ENCODE measurements at places on chromosomes 7 and 10. TPM values are rescaled to one million over a fixed set of nuclear protein-coding genes. Genes with fewer than 3 reads are reported as not detected.
A peak's percentile ranks its signal among the peaks of the same experiment; 100 is the strongest.

- DNase-seq = no peak
Measured at GRCh38 chr10:48946891-48947500, 7.4 kb upstream of the LRRC18 start.

DNA sequence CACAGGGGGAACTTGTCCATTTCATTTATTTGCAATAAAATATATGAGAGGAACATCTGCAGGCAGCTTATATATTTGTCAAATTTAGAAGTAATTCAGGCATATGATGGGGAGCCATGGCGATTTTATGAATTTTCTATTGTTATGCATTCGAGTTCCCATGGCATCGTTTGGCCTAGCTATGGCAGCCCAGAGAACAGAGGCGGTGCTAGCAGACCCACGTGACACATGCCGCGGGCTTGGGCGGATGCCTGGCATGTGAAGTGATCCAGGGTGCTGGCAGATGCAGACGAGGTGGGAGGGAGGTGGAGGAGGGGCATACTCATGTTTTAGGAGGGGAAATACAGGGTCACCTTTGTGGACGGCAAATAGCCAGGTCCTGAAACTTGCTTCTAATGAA is 560.0 kb upstream of the GALNT17 start:
- no peak for DNase-seq

- DNase-seq = no peak
Measured at GRCh38 chr7:22724861-22725260, 2.1 kb upstream of the IL6 start.

GRCh38 chr10:72692744-72692993 is 726 bp downstream of the MCU start:
- no peak for DNase-seq

DNA sequence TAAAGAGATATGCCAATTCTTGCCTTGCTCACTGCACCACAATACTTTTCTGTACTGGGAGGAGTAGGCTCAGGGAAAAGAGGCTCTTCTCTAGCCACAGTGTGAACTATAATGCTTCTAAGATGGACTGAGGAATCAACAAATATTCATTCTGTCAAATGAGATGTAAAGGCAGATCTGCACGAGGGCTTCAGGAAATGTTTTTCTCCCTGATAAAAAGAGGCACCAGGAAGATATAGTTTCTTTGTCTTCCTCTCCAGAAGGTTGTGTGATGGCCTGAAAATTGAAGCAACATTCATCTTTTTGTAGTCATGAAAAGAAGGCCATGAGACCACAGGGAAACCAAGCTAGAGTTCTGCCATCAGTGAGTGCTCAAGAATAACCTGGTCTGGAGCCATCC is 79.1 kb upstream of the NME8 start:
- no peak for DNase-seq

- no peak for DNase-seq
Measured at GRCh38 chr10:10788761-10789160, 228.9 kb upstream of the CELF2 start.

DNA sequence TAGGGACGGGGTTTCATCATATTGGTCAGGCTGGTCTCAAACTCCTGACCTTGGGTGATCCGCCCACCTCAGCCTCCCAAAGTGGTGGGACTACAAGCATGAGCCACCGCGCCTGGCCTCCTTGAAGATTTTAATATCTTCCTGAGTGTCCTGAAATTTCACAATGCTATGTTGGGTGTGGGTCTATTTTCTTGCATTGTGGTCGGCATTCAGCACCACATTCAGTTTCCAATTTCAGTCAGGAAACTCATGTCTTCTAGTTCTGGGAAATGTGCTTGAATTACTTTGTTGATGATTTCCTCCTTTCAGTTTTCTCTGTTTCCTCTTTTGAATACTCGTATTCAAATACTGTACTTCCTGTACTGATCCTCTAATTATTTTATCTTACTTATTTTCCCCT is 49.3 kb upstream of the IL6 start:
- no peak for DNase-seq

DNA sequence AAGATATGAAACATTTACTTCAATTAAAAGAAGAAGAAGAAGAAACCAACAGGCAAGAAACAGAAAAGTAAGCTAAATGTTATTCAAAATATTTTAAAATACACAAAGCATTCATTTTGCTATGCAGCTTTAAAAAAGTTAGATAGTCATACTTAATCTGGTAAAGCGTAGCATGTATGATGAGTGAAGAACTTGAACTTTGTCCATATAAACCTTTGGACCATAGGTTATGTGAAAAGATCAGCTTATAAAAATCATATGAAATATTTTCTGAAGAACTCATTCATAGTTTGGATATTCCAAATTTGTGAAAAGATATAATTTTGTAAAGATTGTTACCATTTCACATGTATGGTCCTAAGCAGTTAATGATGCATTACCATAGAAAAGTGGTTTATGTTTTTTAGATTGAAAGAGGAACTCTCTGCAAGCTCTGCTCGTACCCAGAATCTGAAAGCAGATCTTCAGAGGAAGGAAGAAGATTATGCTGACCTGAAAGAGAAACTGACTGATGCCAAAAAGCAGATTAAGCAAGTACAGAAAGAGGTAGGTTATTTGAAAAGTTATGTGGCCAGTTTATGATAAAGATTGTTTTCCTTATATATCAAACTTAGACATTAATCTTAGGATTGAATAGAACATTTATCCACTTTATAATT is 37.3 kb downstream of the KIF20B start:
- DNase-seq = no peak

- no peak for DNase-seq
Measured at GRCh38 chr7:110448918-110449317, 642.0 kb upstream of the LRRN3 start.

GRCh38 chr10:30192846-30193608 is 133.6 kb upstream of the JCAD start:
- no peak for DNase-seq

GRCh38 chr10:5811387-5811821 is 1.8 kb downstream of the GDI2 start:
- DNase-seq = no peak

- no peak for DNase-seq
Measured at GRCh38 chr10:90087197-90088023, 386.0 kb downstream of the KIF20B start.

DNA sequence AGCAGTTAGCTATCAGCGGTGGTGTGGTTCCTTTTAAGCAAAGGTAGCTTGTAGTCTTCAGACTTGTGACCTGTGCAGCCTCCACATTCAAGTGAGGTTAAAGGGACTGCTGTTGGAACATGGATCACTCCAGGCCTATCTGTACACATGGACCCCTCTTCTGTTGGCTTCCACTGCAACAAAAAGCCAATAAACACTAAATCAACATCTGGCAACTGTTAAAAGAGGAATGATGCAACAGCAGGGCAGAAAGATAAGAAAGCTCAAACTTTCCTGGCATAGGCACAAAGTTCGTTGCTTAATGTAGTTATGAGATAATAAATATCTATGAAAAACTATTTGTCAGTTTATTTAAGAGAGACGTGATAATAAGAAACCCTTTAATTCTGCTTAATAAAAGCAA is 4.0 kb upstream of the MINPP1 start:
- no peak for DNase-seq

- no peak for DNase-seq
Measured at GRCh38 chr7:128165927-128166420, 75.1 kb upstream of the LEP start.

DNA sequence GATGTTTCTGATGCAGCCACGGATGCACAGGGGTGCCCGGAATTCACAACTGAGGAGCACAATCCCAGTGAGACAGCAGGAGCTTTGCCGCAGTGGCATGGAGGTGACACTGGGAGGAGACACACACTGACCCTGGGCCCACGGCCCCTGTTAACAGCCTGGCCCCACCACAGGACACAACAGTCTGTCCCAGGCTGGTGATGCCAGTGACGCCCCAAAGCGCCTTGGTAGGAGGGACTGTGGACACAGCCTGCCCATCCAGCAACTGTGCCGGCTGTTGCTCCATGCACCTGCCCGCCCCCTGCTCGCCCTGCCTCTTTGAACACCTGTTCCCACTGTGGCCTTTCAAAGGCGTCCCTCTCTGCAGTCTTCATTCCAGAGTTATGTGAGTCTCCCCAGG is 49.8 kb downstream of the KLF6 start:
- no peak for DNase-seq

DNA sequence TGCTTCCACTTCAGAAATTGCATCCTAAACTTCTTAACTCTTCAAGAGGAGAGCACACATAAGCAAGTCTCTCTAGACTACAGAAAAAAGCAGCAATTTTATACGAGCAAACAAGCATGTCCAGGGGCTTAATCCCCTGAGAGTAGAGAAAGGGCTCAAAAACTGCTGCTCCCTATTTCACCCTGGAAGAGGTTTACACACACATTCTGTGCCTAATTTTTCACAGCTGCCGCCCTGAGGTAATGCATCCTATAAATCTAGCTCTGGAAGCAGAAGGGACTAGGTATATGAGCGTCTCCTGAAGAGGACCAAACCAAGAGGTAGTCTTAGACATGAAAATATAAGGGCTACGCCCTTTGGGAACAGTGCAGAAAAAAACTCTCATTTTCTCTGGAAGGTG is 73.1 kb downstream of the CRPPA start:
- DNase-seq = no peak

- no peak for DNase-seq
Measured at GRCh38 chr7:15464667-15465121, 97.1 kb downstream of the AGMO start.

DNA sequence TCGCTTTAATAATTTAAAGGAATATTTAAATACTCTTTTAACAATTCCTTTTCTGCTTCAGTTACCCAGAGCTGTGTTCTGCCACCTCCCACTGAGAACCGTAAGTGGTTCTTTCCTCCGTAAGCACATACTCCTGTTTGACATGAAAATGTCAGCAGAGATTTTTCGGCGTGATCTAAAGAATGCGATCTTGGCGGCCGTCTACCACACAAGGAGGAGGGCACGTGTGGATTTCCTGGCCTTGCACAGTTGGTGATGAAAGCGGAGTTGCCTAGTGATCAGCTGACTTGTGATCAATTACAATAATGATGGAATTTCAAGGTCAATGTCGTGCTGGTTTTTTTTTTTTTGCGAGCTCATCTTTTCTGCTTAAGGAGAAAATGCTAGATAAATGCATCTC is 35.6 kb upstream of the INSIG1 start:
- no peak for DNase-seq

- no peak for DNase-seq
Measured at GRCh38 chr10:71970869-71971268, 6.7 kb downstream of the CHST3 start.

- no peak for DNase-seq
Measured at GRCh38 chr10:93820434-93820833, 62.7 kb downstream of the LGI1 start.

DNA sequence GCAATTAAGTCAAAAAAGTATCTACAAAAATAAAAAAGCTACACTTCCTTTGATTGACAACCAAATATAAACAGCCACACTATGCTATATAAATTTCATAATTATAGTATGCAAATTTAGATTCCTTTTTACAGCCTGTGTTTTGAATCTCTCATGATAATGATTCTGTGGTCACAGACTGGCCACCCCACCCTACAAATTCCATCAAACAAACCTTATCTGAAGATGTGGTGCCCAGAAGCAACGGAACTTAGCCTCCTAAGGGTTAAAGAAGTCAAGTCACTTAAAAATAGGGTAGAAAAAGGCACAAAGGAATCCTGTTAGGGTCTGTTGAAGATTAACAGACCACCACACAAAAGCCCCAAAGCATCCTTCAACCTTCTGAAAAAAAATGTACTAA is 351.8 kb downstream of the INHBA start:
- DNase-seq = no peak

DNA sequence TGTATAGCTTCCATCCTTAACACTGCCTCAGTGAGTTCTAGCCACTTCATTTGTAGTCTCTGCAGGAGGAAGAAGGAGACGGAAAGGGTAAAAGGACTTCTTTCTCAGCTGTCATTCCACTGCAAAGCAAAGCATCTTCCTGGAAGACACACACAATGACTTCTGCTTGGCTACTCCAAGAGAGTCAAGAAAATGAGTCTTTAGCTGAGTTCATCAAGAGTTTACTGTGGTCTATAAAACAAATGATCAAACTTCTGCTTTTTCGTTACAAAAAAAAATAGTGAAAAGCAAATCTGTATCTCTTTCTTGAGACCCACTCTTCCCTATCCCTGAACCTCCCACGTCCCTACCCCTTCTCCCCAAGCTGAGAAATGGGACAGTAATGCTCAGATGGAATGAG is 205.0 kb upstream of the AHR start:
- no peak for DNase-seq

DNA sequence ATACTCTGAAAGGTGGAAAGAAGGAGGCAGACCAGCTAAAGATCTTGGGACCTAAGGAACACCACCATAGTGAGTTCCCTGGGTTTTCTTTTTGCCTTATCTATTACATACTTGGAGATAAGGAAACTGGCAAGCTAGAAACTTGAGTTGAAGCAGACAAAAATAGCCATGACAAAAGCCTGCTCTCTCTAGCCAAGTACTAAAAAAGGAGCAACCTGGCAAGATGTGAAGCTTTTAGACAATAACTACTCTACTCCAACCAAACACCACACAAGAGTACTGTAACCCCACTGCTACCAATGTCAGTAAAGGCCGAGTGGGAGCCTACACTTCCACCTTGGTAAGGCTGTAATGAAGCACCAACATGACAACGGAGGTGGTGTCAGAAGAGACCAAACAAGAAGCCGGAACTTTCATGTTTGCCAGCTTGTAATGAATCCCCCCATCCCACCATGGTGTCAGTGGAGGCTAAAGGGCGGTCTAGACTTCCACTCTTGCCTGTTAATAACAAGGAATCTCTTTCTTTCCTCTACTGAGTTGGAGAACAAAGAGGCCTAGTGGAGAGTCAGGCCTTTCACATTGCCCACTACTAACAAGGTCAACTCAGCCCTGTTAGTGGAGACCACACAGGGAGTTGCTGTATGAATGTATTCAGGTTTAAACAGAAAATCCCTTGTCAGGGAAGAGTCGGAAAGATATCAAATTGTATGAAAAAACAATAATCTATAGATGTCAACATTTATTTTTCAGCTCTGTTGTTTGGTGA is 55.8 kb upstream of the DYNC1I1 start:
- DNase-seq = no peak

- peak; percentile 83 for DNase-seq
Measured at GRCh38 chr10:101014230-101014884, 14.7 kb downstream of the LZTS2 start.

The PDK4 gene
- total RNA-seq = 2.9 TPM

The FXYD4 gene
- total RNA-seq = not detected

The KCNIP2 gene
- total RNA-seq = 12.6 TPM

The CALML3 gene
- total RNA-seq = under 0.01 TPM

The ZPBP gene
- 0.41 TPM for total RNA-seq

The PNLIPRP3 gene
- not detected for total RNA-seq

The CHN2 gene
- 96.6 TPM for total RNA-seq

The INMT gene
- total RNA-seq = 0.41 TPM

The AGAP5 gene
- total RNA-seq = 12.2 TPM

The CRYGN gene
- under 0.01 TPM for total RNA-seq

The ALKBH4 gene
- total RNA-seq = 16.7 TPM

The GJD4 gene
- total RNA-seq = not detected
